ENCODE measurements at places on chromosomes 13 and 19. TPM values are rescaled to one million over a fixed set of nuclear protein-coding genes. Genes with fewer than 3 reads are reported as not detected.

Gene NAPSA
- total RNA-seq: under 0.01 TPM

Gene CGB3
- not detected for total RNA-seq

DNA sequence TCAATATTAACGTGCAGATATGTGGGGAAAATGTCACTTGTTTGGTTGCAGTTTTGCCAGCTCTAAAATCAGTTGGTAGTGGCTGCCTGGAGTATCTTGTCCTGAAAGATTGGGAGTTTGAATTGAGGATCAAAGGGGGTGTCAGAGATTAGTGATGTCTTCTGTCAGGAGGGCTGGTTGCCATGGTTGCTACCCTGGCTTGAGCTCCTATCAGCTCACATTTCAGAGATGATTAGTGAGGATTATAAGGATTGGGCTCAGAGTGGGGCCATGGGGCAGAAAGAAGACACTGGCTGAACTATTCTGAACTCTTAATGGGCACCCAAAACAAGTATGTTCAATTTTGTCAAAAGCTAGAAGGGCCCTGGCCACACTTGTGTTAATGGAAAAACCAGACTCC lies 95.5 kb upstream of the RNF113B start:
- DNase-seq: no peak

Gene SULT2B1
- total RNA-seq: not detected

Gene ZNF442
- total RNA-seq: 2.1 TPM

DNA sequence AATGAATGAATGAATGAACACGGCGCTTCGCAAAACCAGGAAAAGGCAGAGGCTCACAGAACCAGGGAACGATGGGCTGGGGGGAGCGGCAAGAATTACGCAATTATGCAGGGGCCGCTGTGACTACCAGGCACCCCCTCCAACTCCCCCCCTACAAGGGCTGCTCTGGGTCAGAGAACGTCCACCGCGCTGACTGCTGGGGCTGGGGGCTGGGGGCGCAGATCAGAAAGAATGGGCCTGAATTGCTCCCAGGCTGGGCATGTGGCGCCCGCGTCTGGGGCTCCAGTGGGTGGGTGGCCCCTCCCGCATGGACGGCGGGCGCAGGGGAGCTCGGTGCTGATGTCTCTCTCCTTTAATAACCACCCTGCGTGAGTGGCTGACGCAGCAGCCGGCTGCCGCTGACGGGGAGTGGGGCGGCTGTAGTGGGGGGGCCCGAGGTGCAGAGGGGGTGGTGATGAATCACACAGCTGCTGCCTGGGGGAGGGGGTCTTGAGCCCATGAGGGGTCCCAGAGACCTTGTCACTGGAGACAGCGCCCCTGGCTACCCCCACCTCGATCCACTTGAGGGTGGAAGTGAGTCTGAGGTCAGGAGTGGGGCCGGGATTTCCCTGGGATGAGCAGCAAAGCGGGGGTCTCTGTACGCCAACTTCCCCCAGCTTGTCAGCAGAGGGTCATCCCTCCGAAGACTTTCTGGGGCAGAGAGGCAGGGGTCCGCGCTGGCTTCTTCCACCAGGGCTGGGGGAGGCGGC lies 1.5 kb upstream of the CIRBP start:
- no peak for DNase-seq

Gene PTPRH
- 5.4 TPM for total RNA-seq

DNA sequence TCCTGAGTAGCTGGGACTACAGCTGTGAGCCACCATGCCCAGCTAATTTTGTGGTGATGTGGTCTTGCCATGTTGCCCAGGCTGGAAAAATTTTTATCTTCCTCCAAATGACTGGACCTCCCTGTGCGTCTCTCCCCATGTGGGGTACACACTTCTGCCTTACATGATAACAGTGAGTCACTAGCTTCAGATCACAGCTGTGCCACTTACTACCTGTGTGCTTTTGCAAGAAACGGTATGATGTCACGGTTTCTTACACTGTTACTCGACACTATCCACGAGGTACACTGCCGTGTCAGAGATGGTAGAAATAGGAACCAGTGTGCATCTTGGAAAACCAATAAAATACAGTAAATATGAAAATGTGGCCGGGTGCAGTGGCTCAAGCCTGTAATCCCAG lies 17.5 kb upstream of the ZNF414 start:
- no peak for DNase-seq

Gene FCER2
- not detected for total RNA-seq

DNA sequence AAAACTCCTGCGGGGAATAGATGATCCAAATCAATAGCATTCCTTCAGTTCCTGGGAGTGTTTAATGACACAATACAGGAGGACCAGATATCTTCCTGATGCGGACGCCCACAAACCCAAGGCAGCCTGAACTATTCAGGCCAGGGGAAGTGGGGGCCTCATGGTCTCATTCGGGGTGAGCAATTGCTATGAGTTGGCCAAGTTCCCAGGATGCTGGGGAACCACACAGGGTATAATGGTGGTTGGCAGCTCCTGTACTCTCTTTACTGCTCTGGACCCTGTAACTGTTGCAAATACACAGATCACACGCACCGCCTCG lies 401.2 kb downstream of the IRS2 start:
- peak; percentile 32 for DNase-seq

Gene POGLUT2
- total RNA-seq: 22.5 TPM

DNA sequence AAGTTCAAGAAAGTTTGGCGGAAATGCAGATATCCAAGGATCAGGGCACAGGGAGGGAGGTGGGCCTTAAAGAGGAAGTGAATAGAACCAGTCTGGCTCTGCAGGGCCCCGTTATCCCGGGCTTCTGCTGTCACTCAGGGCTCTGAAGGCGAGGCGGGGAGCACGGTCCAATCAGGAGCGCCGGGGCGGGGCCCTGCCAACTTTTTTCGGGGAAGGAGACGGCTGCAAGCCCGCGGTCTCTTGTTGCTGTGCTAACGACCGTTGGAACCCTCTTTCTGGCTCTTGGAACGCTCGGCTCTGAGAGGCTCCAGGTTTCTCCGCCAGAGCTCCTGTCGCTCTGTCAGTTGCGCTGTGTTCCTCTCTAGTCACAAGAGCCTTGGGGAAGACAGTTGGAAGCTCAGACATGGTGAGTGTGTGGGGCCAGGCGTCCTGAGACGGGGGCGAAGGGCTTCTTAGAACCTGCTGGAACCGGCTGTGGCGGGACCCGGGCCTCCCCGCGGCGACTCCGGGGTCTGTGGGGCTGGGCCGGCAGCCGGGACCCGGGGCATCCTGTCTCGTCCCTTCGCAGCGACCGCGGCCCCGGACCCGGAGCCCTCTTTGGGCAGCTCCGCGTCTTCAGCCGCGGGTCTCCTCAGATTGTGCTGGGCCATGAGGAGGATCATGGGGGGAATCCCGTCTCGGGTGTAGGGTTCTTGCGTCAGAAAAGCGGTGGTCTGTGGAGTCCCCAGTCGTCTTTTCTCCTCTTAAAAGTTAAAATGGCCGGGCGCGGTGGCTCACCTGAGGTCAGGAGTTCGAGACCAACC lies 27.7 kb downstream of the ZNF844 start:
- DNase-seq: peak; percentile 94

Gene CEACAM8
- not detected for total RNA-seq

- peak; percentile 14 for DNase-seq
These were observed 128.1 kb downstream of the EFNB2 start for GRCh38 chr13:106407338-106407737.

Gene PNMA8C
- not detected for total RNA-seq

GRCh38 chr13:52447354-52447753 lies 3.1 kb downstream of the VPS36 start:
- DNase-seq: no peak

Gene ABCA7
- 3.4 TPM for total RNA-seq

DNA sequence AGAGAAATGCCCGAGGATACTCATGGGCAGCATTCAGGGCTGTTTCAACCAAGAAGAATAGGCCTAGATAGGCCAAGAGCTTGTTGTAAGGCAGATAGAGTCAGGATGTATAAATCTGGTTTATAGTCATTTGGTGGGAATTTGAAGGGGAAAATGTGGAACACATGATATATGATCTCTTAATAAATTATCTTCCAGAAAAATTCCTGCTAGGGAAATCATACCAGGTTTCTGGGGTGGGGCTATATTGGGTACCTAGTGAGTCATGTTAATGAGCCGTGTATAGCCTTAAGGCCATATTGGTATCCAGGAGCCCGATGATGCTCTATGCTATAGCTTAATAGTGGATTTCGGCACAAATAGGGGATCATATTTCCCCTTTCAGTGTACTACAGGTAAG lies 51.5 kb upstream of the HTR2A start:
- DNase-seq: no peak

Gene GPR12
- total RNA-seq: not detected

DNA sequence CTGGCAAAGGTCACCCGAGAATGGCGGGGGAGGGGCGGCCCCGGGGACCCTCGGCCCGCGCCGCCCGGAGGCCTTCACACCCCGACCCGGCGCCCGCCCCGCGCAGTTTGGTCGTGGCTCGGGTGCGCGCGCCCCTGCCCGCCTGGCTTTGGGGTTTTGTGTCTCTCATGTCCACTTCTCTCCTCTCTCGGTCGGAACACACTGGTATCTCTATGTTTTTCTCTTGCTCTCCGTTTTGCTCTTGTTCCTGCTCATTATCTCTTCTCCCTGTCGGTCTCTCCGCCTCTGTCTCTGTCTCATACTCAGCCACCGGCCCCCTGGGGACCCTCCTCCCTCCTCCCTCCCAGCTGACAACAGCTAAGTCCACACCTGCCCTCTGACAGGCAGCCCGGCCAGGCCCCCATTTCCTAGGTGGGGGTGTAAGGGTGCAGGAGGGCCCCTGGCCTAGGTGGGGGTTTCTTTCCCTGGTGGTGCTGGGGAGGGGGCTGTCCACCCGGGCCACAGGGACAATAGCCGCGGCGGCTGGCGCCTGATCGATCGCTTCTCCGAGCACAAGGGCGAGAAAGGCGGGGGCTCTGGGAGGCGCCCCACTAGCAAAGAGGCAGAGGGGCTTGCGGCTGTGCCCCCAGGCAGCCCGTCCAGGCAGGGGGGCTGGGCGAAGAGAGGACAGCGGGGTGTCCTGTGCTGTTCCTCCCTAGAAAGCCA lies 2.3 kb downstream of the ONECUT3 start:
- no peak for DNase-seq

Gene ZNF175
- total RNA-seq: 11.8 TPM

DNA sequence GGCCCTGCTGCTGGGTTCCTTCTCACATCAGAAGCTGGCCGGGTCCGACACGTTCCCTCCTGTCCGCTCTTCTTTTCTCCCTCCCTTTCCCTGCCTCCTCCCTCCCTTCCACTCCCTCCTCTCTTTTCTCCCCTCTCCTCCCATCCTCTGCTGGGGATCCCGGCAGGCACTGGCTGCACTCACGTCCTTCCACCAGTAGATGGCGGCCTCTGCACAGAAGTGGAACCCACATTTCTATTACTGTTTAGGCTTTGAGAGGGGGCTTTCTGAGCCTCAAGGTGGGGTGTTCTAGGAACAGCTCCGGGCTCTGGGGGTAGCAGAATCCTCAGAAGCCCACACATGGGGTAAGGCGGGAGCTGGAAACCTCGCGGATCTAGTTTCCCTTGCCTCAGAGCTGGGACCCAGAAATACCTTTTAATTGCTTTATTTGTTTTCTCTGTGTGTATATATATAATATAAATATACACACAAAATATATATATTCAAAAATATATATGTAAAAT lies 294.2 kb downstream of the ZNF536 start:
- peak; percentile 24 for DNase-seq

- DNase-seq: no peak
These were observed 110.5 kb downstream of the ENOX1 start for GRCh38 chr13:43676320-43676719.
